Activated naive CD8-positive, alpha-beta T cell treated with anti-CD3 and anti-CD28 coated beads for 36 hours (primary cell): ENCODE measurements at places on chromosomes 5 and 9. TPM values are rescaled to one million over a fixed set of nuclear protein-coding genes. Genes with fewer than 3 reads are reported as not detected.

GRCh38 chr5:105751908-105752307 is 1918.8 kb downstream of the EFNA5 start:
- no peak for DNase-seq

DNA sequence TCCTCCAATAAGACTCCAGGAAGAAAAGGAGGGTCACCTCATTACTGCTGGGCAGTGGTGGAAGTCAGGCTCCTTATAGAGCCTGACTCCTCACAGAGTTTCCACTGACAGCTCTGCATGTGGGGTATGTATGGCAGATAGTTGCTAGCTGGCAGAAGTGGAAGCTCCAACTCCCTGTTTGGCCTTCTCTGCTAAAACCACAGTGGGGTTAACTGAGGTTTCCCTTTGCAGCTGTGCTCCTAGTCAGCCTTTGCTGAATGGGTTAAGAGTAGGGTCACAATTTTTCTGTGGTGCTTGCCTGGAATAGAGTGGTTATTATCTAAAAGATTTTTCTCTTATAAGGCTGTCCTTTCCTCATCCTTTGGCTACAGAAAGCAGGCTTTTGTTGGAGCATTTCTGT is 327.5 kb downstream of the FBXL17 start:
- no peak for DNase-seq

The TERT gene
- total RNA-seq: 6.0 TPM

The CCL21 gene
- not detected for total RNA-seq

The FBXO4 gene
- total RNA-seq: 16.2 TPM
